Forelimb muscle (tissue), 1 donor: ENCODE measurements at places on chromosomes 7 and 10.

DNA sequence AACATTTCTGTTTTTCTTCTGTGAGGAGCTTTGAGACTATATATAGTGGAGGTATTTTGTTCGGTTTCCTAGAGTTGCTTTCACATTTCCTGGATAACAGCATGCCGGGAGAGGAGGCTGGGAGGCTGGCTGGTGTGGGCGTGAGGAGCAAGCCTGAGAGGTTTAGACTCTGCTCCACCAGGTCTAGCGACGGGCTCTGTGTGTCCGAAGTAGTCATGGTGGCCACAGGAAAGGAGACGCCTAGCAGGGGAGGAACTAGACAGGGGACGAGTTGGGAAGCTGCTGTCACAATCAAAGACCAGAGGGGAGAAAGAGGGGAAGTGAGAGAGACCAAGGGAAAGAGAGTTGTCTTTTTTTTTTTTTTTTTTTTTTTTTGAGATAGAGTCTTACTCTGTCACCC is 19.6 kb downstream of the PTPRE start:
- DNase-seq: no peak

GRCh38 chr7:150340024-150340749 is 1.2 kb downstream of the RARRES2 start:
- DNase-seq: no peak

DNA sequence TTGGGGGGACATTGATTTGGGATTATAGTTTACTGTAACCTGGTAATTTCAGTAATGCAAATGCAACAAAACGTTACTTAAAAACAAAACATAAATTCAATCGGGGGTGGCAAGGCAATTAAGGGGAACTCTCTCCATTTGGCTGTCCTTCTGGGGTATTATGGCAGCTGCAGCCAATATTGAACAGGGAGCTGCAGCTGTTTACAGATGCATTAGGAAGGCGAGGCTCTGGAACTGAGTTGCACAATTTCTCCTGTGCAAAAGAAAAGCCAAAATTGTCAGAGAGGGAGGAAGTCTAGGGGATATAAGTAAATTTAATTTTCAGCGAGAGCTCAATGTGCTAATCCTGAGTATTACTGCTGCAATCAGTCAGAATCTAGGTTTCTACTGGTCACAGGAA is 36.1 kb downstream of the NEUROD6 start:
- no peak for DNase-seq

DNA sequence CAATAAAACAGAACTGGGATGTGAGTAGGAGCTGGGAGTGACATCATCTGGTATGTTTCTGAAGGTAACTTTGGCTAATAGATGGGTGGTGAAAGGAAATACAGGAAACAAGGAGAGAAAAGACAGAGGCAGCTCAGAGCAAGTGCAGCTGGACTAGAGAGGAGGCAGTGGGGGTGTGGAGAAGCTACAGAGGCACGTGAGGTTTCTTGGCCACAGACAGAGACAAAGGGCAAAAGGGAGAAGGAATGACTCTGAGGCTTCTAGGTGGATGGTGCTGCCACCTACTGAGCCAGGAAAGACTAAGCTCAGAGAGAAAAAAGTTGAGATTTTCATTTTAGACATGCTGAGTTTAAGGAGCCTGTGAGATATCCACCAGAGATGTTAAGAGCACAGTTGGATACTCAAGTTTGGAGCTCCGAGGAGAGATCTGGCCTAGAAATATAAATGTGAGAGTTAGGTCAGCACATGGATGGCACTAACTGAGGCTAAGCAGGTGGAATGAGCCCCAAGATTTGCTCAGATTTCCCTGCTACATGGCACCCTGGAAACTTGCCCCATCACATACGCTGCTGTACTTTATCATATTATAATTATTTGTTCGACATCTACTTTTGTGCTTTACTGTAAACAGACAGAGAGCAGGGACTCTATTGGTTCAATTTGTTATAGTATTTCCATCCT is 293.0 kb upstream of the IMMP2L start:
- DNase-seq: peak; percentile 19

DNA sequence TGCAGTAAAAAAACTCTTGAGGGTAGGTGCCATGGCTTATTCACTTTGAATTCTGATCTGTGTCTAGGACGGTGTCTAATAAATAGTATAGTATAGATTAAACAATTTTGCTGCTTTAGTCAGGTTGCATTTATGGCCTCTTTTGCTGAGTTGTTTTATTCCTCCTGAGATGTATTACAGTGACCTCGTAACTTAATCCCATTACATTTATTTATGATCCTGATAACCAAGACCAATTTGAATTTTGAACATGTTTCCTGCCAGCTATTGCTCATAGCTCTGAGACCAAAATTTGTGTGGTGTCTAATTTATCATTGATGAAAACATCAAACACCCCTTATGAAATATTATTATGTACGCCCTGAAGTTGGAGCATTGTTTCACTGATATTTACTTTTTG is 381.9 kb upstream of the SEMA3C start:
- no peak for DNase-seq
